ENCODE measurements at places on chromosomes 1 and 21.

DNA sequence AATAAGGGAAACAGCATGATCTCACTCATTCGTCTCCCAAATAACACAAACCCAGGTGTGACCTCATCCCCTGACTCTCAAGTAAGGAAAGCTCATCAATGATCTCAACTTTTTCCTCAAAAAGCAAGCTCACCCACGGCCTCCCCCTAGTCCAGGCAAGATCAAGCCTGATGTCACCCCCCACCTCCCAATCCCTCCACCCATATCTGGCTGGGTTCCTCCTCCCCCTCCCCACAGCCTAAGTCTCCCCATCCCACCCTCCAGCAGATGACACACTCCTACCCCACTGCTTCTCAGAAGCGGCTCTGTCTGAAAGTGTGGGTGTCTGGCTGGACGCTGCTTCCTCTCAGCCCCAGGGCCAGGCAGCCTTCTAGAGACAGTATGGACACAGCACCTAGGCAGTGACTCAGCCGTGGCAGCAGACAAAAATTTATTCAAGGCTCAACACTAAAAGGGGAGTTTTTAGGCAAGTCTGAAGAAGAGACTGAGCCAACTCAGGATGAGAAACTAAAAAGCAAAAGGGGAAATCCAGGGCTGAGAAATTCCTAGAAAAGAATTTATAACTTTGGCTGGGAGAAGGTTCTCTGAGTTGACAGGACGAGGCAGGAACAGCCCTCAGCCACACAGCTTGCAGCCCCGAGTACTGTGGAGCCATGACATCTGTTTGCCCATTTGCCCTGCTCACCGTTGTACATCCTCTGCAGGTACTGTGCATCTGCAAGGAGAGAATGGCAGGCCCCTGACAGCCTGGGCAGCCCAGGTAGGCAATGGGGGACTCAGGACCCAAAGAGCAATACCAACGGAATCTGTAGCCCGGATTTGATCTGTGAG, 81.6 kb upstream of the LRRC8D start:
- DNase-seq: peak; percentile 45

DNA sequence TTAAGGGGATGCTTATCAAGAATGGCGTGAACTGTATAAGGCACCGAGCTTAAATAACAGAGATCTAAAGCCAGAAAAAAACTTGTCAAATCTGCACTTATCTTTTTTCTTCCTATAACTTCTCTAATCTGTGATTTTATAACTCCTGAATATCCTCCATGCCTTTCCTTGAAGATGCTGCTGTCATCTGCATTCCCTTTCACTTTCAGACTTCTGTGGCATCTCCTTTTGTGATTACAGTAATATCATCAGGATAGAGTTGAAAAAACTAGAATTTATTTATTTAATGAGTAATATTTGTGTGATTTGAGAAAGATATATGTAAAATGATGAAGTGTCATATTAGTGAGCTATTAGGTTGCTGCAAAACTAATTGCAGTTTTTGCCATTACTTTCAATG, 357.8 kb upstream of the PTBP2 start:
- no peak for DNase-seq

DNA sequence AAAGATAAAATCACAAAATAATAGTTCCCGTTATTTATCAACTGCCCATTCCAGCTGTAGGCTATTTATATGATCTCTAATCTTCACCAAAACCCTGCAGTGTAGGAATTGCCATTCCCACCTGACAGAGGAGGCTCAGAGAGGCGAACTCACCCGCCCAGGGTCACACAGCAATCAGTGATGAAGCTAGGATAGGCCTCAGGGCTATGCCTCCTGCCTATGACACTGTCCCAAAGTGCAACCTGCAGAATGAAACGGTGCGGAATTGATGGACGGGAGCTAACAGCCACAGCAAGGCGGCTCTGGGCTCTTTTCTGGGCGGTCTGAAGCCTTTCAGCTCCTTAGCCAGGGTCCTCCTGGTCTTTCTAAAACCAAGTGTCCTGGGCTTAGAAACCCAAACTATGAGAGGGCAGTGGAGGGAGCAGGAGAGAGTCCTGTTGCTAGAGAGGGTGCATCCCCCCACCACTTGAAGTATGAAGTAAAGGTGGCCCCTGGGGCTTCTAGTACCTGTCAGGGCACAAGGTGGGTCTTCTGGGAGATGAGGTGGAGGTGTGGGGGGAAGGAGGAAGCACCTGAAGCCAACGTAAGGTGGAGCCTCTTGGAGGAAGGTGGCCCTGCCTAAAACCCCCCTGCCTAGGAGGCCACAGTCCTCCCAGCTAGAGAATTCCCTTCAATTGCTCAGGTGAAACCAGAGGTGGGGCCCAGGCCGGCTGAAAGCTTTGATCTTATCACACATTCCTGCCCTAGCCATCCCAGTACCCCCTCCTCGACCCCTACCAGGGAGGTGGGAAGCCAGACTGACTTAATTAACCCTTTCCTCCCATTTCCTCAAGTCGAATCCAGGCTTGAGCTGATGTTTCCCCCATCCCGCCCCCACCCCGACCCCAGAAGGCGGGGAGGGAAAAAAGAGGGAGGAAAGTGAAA, 14.8 kb downstream of the HSPG2 start:
- DNase-seq: no peak

DNA sequence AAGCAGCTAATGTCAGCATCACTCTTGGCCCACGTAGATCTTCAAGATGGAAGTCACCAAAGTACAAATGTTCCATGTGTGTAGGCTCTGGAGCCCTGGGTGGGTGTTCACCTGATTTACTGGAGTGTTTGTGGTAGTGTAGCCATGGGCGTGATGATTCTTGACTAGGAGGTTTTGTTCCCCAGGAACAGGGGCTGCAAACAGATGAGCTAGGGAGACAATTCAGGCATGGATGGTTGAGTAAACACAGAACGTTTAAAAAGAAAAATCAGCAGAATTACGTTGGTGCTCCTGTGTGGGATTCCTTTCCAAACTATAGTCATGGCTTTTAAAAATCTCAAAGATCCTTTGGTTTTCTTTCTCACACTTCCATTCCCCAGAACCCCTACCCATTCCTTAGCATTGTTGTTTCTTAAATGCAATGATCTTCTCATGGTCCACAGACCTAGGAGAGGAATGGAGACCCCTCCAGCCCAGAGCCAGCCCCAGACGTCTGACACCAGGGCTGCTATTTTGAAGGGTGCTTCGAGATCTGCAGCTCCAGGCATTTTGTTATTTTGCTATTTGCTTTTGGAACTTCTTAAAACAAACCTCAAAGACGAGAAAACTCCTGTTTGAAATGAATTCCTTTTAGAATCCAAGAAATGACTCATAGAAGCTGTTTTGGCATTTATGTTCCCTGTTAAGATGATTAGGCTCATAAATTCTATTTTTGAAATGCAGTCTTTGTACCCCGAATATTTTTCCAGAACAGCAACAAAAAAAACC, 115.1 kb downstream of the ETS2 start:
- no peak for DNase-seq

GRCh38 chr1:62744611-62745577, 39.0 kb upstream of the ATG4C start:
- no peak for DNase-seq

GRCh38 chr1:235129774-235130570, 1.3 kb upstream of the TOMM20 start:
- no peak for DNase-seq

DNA sequence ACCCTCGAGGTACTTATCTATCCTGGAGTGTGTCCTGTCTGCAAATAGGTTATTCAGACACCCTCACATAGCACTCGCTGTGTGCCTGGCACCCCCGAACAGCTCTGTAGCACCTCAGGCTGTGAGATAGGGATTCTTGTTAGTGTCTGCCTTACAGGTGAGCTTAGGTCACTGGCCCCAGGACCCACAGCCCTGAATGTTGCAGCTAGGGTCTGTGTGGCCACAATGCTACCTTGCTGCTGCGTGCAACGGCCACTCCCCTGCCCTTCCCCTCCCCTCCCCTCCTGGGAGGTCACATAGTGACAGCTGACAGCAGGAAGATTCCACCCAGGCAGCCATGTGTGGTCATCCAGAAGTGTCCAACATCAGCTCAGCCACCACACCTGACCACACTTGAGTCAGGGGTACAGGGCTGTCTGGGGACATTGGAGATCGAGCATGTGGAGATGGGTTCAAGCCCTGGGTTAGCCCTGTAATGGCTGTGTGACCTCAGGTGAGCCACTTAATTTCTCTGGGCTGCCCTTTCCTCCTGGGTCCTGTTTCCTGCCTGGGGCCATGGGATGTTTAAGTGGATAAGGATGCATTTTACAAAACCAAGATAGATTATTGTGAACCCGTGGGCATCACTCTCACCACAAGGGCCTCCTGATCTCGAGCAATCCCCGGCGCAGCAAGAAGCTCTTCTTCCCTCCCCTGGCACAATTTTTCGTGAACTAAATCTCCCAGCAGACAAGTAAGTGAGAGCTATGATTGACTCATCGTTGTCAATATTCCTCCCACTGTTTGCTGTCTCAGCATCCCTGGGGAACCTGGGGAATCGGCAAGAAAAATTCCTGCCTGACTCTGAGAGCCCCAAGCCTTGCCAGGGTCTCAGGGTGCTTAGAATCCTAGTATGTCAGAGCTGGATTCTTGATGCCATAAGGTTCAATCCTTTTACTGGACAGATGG, 208.7 kb downstream of the PTPRU start:
- no peak for DNase-seq

- no peak for DNase-seq
Observed at GRCh38 chr1:53683986-53684740, 54.8 kb downstream of the GLIS1 start.

GRCh38 chr21:26148071-26148839, 22.3 kb downstream of the APP start:
- no peak for DNase-seq

DNA sequence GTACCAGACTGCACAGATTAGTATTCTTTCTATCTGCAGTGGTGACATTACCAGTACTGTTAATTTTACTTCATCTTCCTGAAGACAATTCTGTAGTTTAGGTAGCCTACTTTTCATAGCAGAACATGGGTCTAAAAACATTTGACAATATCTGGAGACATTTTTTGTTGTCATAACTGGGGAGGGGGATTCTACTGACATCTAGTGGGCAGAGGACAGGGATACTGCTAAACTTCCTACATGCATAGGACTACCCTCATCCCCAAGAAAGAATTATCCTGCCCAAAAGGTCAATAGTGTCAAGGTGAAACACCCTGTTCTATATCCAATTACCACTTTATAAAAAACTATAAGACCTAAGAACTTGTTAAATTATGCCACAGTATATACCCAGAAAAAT, 3.4 kb upstream of the ARHGAP29 start:
- DNase-seq: no peak

DNA sequence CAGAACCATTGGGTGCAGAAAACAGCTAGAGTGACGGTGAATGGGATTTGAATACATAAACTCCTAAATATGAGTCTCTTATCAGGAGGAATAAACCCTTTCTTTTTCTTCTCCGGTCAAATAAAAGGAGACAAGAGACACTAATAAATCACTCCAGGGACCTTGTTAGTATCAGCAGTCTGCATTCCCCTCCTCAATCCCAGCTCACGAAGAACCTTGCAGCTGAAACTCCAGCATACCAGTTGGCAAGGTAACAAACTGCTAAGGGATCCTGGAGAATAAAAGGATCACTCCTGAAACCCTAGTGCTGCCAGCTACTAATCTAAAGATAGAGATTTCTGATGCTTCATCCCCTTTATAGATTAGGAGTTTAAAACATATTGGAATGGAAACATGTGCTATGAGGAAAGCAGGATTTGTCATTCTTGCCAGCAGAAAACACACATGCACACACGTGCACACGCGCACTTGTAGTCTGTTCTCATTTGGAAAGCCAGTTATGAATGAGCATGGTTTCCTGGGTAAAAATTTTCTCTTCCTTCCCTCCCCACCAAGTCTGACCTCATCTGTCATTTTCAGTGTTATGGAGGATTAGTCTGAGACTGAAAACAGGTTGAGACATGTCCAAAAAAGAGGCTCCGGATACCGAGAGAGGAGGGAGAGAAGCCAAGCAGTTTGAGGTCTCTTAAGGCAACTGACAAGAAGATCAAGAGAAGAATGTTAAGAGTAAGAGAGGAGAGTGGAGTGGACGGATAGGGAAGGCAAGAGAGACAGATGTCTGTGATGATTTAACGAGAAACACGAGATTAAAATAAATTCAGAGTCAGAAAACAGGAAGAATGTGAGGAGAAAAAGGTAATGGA, 10.9 kb downstream of the IER5 start:
- peak; percentile 13 for DNase-seq

- no peak for DNase-seq
Observed at GRCh38 chr1:112713466-112714312, 1.4 kb downstream of the PPM1J start.

- no peak for DNase-seq
Observed at GRCh38 chr1:24206516-24207394, 19.7 kb upstream of the IFNLR1 start.

GRCh38 chr1:108077991-108078390, 113.0 kb upstream of the VAV3 start:
- DNase-seq: no peak

DNA sequence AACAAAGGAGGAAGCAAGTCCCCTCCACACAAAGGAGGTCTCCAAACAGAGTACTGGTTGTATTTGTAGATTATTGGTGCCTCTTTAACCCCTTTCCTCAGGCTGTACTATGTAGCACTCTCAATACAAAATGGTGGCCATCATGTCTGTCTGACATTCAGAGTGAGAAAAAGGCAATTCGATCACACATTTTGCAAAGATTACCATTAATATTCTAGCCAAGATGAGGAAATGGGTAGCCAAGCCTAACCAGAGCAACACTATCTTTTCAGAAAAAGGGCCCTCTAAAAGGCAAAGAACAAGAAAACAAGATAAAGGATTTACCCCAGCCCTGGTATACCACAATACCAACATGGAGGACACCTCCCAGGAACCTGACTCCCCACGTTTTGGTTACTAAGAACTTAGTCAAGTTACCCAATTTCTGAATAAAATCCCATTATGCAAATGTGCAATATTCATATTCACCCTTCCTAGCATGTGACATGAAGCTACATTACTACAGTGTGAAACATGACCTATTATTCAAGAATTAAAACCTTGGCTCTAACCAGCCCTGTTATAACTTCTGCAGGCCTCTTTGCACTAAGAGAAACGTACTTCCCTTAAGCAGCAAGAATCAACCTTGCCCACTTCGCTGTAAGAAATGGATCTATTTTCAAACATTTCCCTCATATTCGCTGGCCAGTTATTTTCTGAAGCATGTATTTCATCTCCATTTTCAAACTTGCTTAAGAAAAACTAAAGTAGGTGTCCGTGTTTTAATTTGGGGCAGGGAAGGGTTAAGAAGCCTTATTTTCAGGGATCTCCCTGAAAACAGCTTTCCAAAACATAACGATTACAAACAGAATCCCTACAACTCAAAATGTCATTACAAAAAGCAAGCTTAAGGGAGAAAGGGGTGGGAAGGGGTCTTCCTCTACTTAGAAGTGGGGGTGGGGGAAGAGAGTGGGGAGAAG, 2.1 kb downstream of the KDM5B start:
- no peak for DNase-seq

GRCh38 chr1:217067642-217068041, 344.4 kb upstream of the ESRRG start:
- DNase-seq: no peak

DNA sequence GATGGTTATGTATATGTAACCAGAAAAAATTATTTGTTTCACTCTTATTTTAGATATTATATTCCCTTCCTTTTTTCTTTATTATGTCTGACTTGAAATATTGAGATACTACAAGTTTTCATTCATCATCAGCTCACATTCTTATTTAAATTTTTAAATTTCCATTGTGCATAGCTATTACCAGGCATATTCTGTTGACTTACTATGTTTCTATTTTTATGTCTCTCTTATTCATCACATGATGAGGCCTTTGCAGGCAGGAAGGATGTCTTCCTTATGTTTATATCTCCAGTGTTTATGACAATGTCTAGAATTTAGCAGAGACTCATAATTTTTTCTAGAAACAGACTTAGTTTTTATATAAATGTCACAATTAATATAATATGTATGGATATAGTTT, 221.9 kb upstream of the KCTD3 start:
- DNase-seq: no peak

GRCh38 chr21:26115305-26115704, 55.3 kb downstream of the APP start:
- no peak for DNase-seq

Data from activated T-helper 9 cell treated with anti-CD3 and anti-CD28 coated beads, Interleukin-2, amount 50 U/mL, for 16 hours (primary cell).